Calu3 (cell line): ENCODE measurements at places on chromosomes 13 and 19. TPM values are rescaled to one million over a fixed set of nuclear protein-coding genes. Genes with fewer than 3 reads are reported as not detected.
A peak's percentile ranks its signal among the peaks of the same experiment; 100 is the strongest.

The OXGR1 gene
- total RNA-seq: 0.40 TPM in 1 of 2 replicates, not detected in the other

DNA sequence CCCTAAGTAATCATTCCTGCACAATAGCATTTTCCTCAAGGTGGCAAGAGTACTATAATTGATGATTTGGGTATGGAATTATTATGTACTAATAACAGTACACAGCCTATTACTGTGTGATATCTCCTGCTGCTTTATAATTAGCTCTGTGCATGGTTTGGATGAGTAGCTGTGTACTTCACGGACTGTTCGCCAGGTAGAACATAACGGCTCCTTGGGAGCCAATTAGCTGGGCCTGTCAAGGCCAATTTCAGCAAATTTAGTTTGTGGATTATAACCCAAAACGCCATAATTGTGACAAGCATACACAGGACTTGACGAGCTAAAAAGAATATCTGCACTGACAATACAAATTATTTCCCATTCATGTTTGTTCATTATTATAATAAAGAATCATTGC lies 1584.2 kb downstream of the SLITRK1 start:
- DNase-seq: no peak

GRCh38 chr13:108227651-108228272 lies 9.6 kb downstream of the ABHD13 start:
- peak; percentile 4 for DNase-seq

GRCh38 chr19:31356587-31357314 lies 7.5 kb upstream of the TSHZ3 start:
- DNase-seq: no peak
